ENCODE measurements at places on chromosomes 7 and 10. TPM values are rescaled to one million over a fixed set of nuclear protein-coding genes. Genes with fewer than 3 reads are reported as not detected.
A peak's percentile ranks its signal among the peaks of the same experiment; 100 is the strongest.

GRCh38 chr10:34791228-34791627, 23.9 kb downstream of the PARD3 start:
- H3K4me1 ChIP-seq: peaks cover 3% of the 10 kb centered on the region
- no peaks in the 10 kb centered on the region for H3K36me3 ChIP-seq
- peaks cover 3% of the 10 kb centered on the region for H3K27me3 ChIP-seq
- H3K27ac ChIP-seq: no peak overlapping the region

DNA sequence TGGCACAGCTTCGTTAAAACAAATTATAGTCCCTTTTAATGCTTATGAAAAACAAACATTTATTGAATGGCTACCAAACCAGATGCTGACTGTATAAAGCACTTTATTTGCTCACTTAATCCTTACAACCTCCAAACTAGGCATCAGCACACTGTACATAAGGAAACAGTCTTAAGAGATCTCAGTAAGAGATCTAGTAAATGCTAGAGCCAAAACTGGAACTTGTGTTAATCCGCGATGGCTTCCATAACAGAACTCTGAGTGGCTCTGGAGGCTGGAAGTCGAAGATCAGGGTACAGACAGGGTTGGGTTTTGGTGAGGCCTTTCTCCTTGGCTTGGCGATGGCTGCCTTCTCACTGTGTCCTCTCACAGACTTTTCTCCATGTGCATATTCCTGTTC, 27.0 kb downstream of the PDZD8 start:
- no peak for DNase-seq
- no peaks in the 10 kb centered on the region for H3K27me3 ChIP-seq
- H3K27ac ChIP-seq: no peak overlapping the region
- H3K4me1 ChIP-seq: peaks cover 51% of the 10 kb centered on the region
- no peak overlapping the region for H3K4me3 ChIP-seq

Gene TMEM236
- total RNA-seq: 0.18 TPM

Gene H2AZ2
- 156 TPM for total RNA-seq

DNA sequence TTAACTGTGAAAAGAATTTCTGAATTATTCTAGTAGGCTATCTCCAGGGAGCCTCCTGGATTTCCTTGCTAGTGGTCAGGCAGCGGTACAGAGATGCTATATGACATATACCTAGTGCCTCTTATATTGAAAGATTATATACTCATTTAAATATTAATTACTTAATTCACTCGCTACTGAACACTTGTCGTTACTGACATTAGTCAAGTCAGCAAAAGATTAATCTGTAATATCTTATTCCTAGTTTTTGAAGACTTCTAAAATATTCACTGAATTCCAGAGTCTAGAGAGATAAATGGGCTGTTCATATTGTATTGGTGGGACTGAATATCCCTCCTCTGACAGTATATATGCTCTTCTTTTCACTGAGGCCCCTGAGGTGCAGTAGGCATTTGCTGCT, 2.9 kb downstream of the SEMA3E start:
- no peak for DNase-seq
- H3K4me1 ChIP-seq: no peaks in the 10 kb centered on the region
- peaks cover 8% of the 10 kb centered on the region for H3K36me3 ChIP-seq
- no peak overlapping the region for H3K27ac ChIP-seq

- no peak overlapping the region for H3K27ac ChIP-seq
- peaks cover 15% of the 10 kb centered on the region for H3K4me1 ChIP-seq
- peaks cover 2% of the 10 kb centered on the region for H3K36me3 ChIP-seq
- H3K27me3 ChIP-seq: peaks cover 26% of the 10 kb centered on the region
- no peak for DNase-seq
Observed at GRCh38 chr7:93890041-93890463, 501 bp downstream of the TFPI2 start.

DNA sequence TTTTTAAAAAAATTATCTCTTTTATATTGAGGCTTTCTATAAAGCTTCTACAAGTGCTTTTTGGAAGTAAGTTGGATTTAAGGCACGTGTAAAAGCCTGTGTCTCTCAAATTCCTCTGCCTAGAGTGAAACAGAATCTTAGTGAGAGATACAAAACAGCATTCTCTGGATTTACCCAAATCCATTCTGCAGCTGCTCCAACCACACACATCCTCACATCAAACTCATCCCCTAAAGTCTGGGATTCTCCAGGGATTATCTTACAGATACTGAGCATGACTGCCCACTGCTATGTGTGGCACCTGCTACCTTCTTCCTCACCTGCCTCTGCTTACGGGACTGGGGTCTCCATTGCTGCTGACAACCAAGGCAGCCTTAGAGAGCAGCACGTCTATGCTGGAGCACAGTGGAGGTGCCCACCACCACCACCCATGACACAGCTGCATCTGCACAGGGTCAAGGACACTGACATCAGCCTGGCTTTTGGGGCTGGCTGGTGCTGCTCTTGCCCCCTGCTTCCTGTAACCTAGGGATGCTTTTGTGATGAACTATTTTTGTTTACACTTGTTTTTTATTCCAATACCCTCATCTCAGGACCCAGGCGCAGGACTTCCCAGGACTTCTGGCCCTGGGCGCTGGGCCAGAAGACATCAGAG, 139.2 kb upstream of the NAMPT start:
- peaks cover 3% of the 10 kb centered on the region for H3K27me3 ChIP-seq
- peaks cover 6% of the 10 kb centered on the region for H3K4me1 ChIP-seq

Gene GPER1
- total RNA-seq: 0.25 TPM

DNA sequence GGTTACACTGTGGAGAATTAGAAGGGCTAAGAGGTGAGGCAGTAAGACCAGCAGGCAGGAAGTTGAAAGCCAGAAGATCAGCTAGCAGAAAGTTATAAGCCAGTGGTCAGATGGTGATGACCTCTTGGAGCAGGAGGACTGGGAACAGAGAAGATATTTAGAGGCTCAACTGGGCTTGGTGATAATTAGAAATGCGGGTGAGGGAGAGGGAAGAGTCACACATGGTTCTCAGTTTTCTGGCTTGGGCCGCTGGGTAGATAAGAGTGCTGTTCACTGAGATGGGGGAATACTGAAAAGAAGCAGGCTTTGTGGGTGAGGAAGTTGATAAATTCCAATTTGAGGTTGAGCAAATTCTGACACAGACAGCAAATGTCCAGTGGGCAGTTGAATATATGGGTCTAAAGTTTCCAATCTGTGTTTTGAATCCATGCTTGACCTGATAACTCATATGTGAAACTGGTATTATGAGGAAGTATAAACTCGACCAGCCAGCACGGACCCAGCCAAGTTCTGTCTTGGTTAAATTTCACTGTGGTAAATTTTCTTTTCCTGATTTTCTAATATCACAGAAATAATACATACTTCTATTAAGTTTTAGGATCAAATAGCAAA, 22.7 kb downstream of the LSMEM1 start:
- no peak overlapping the region for H3K4me3 ChIP-seq
- no peaks in the 10 kb centered on the region for H3K4me1 ChIP-seq
- no peak for DNase-seq

Gene UPK3B
- 8.4 TPM for total RNA-seq

DNA sequence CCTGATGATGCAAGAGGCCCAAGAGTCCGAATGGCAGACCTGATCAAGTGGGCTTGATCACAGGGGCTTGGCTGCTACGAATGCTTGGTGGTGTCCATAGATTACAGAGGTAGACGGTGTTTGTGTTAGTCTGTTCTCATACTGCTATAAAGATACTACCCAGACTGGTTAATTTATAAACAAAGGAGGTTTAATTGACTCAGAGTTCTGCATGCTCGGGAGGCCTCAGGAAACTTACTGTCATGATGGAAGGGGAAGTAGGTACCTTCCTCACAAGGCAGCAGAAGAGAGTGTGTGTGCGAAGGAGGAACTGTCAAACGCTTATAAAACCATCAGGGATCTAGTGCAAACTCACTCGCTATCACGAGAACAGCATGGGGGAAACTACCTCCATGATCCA, 268.9 kb upstream of the KLF6 start:
- peaks cover 6% of the 10 kb centered on the region for H3K4me1 ChIP-seq
- no peak overlapping the region for H3K4me3 ChIP-seq
- H3K27me3 ChIP-seq: peaks cover 11% of the 10 kb centered on the region

DNA sequence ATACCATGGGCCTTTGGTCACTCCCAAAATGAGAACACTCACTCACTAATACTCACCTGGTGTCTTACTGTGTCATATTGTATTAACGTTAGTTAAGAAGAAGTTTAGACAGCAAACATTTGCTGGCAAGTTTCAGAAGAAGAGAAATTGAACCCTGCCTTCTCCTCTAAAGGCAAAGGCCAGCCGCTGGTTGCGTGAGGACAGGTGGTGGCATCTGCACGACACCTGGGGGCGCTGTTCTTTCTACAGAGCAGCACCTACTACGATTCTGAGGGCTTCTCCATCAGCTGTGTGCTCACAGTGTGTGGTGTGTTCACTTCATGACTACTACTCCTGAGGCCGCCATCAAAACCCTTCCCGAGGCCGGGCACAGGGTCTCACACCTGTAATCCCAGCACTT, 17.9 kb upstream of the CLEC2L start:
- no peak for DNase-seq
- no peak overlapping the region for H3K4me3 ChIP-seq
- H3K4me1 ChIP-seq: peaks cover 3% of the 10 kb centered on the region
- H3K27ac ChIP-seq: no peak overlapping the region
- H3K27me3 ChIP-seq: peaks cover 2% of the 10 kb centered on the region
- H3K36me3 ChIP-seq: no peaks in the 10 kb centered on the region

Gene IQCE
- 6.6 TPM for total RNA-seq

Gene PRKCQ
- total RNA-seq: 60.0 TPM

DNA sequence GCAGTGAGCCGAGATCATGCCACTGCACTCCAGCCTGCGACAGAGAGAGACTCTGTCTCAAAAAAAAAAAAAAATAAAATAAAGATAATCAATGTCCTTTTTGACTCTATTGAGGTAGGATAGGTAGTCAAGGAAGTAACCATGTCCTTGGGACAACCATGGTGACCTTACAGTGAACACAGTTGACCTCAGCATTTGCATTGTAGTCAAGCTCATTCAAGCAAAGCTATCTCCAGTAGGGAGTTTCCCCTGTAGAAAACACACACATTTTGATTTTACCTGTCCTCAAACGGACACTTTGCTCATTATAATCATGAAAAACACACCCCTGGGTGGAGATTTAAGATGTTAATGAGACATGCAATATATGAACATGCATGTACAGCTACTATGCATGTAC, 171.7 kb downstream of the KIF20B start:
- H3K27me3 ChIP-seq: peaks cover 10% of the 10 kb centered on the region
- no peaks in the 10 kb centered on the region for H3K4me1 ChIP-seq
- DNase-seq: no peak

DNA sequence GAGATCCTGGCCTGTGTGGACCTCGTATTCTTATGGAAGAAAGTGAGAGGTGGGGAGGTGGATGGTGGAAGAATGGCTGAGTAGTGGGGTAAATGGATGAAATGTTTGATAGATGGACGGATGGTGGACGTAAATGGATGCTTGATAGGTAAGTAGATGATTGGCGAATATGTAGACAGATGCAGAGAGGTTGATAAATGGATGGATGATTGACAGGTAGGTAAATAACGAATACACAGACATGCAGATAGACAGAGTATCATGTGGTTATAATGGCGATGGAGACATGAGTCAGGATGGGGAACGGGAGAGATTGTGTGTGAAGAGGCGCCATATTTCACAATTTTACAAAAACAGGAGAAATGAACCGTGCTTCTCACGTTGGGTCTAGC, 219.5 kb downstream of the DIP2C start:
- no peak for DNase-seq
- no peaks in the 10 kb centered on the region for H3K27me3 ChIP-seq
- peak overlapping the region; percentile 73 for H3K4me3 ChIP-seq
- peak overlapping the region; percentile 85 for H3K27ac ChIP-seq

Gene VPS37D
- total RNA-seq: 1.0 TPM

DNA sequence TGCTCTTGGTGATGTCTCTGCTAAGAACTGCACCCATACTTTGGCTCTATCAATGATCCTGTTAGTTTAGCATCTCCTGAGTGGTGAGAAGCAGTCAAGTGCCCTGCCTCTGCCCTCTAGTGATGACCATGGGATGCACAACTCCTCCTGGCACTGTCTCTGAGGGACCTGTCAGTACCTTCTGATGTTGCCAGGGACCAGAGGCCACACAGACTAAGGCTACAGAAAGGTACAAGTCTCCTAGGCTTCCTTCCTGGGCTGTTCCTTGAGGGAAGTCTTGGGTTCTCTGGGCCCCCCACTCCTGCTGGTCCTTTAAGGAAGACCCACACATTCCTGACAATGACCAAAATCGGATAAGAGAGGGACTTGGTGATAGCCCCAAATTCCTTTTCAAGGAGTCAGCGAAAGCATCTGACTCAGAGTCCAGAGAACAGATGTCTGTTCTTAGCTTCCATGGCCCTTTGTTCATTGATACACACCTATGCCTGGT, 15.3 kb downstream of the NKX2-3 start:
- H3K4me1 ChIP-seq: no peaks in the 10 kb centered on the region
- H3K27me3 ChIP-seq: peaks cover 44% of the 10 kb centered on the region
- no peaks in the 10 kb centered on the region for H3K36me3 ChIP-seq
- no peak overlapping the region for H3K27ac ChIP-seq
- DNase-seq: no peak

GRCh38 chr10:6586501-6586900, 6.4 kb upstream of the PRKCQ start:
- H3K4me3 ChIP-seq: peak overlapping the region; percentile 97
- peaks cover 74% of the 10 kb centered on the region for H3K36me3 ChIP-seq
- H3K27ac ChIP-seq: peak overlapping the region; percentile 95
- no peak for DNase-seq

- H3K36me3 ChIP-seq: no peaks in the 10 kb centered on the region
- no peak overlapping the region for H3K4me3 ChIP-seq
- no peaks in the 10 kb centered on the region for H3K27me3 ChIP-seq
- H3K27ac ChIP-seq: no peak overlapping the region
- no peak for DNase-seq
Observed at GRCh38 chr10:8445353-8445752, 390.9 kb downstream of the GATA3 start.

DNA sequence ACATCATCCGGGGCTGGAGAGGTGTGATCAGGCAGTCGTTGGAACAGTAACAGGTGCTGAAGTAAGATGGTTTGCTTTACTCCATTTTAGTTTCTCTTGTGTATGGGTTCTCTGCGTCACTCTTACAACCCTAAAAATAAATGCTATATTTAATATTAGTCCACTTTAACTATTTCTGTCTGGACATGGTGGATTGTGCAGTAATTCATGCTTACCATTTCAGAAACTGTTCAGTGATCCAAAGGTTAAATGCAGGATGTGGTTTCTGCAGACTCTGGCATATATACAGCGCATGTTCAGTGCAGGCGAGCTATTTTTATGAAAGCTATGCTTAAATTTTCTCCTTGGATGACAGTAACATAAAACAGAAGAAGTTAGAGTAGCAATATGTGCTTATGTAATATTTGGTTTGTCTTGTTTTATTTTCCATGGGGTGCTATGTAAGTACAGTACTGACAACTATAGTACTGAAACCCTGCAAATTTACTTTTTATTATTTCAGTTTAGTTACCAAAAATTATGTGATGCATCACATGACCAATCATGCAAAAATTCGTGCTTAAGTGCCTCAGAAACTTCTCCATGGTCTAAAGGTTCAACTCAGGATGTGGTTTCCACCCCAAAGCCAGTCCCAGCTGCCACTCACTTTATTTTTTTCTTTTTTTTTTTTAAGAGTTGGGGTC, 46.6 kb upstream of the GRID1 start:
- no peaks in the 10 kb centered on the region for H3K27me3 ChIP-seq
- H3K27ac ChIP-seq: peak overlapping the region; percentile 88
- no peaks in the 10 kb centered on the region for H3K36me3 ChIP-seq
- peaks cover 59% of the 10 kb centered on the region for H3K4me1 ChIP-seq

Gene FAM180A
- total RNA-seq: not detected

Gene GHRHR
- not detected for total RNA-seq
